ENCODE measurements at places on chromosomes 7 and 10.

DNA sequence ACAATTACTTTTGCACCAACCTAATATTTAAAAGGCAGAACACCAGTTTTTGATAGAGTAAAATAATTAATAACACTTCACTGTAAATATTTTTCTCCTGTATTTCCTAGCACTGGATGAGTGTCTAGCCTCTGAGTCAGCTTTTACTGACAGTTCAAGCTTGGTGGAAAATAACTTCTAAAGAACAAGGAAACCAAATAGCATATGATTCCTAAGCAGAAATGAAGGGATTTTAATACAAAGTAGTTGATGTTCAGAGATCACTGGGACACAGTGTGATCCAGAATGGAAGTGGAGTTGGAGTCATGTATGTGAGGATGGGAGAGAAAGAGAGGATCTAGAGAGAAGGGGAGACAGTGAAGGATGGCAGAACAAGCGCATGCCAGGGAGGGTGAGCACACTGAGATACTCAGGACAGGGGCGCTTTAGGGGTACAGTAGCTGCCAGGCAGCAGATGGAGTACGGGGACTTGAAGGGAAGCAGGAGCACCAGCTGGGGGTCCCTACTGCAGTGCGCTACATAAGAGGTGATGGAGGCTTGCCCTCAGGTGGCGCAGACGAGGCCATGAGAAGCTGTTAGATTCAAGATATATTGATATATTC lies 117.9 kb upstream of the KLF6 start:
- DNase-seq, result no peak

DNA sequence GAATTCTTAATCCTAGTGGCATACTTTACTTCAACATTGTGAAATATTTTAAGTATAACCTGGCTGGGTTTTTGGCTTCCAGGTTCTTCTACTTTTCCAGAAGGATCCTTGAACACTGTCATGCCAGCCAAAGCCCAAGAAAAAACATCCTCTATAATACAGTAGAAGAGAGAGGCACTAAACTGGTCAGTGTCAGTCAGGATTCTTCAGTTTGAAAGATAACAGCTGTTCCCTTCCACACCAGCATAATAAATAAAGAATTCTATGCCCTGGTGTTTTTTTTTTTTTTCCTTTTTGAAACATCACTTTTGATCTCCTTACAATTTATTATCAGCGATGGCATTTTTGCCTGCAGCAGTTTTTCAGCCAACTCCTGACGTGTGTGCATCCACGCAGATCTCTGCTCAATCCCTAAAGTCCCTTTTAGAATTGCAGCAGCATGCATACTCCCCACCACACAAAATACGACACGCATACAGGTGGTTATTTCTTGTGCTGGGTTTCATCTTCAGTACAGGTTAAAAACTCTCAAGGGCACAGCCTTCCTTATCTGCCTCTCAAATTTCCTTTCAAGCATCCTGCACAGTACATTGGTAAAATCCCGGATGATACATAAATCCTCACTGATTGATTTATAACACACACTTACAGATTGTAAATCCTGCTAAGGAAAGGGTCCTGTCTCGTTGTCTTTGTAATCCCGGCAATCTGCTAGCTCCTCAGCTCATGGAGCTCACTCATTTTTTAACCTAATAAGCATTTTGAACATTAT lies 100.2 kb downstream of the TPK1 start:
- DNase-seq, result no peak

GRCh38 chr7:26372249-26372648 lies 80.6 kb downstream of the SNX10 start:
- DNase-seq, result no peak

DNA sequence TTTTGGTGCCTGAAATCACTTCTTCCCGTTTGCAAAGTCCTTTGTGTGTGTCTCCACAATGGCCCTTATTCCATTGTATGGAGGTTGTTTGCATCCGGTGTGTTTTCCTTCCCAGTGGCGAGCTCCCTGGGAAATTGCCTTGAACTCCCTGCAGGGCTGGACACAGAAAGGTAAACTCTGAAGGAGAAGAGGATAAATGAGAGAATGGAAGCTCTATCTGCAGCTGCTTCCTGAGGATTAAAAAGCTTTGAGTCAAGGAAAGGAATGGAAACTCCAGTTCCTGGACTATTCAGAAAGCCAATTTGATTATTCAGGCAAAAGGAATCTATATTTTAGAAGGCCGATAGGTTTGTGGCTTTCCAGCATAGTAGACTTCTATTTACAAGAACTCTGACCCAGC lies 4.4 kb upstream of the GRK5 start:
- DNase-seq, result no peak

GRCh38 chr7:16846601-16847165 lies 35.1 kb downstream of the AGR3 start:
- no peak for DNase-seq

GRCh38 chr10:122630526-122630925 lies 69.1 kb downstream of the C10orf120 start:
- DNase-seq, result no peak

GRCh38 chr7:137985253-137985896 lies 16.5 kb downstream of the CREB3L2 start:
- no peak for DNase-seq

DNA sequence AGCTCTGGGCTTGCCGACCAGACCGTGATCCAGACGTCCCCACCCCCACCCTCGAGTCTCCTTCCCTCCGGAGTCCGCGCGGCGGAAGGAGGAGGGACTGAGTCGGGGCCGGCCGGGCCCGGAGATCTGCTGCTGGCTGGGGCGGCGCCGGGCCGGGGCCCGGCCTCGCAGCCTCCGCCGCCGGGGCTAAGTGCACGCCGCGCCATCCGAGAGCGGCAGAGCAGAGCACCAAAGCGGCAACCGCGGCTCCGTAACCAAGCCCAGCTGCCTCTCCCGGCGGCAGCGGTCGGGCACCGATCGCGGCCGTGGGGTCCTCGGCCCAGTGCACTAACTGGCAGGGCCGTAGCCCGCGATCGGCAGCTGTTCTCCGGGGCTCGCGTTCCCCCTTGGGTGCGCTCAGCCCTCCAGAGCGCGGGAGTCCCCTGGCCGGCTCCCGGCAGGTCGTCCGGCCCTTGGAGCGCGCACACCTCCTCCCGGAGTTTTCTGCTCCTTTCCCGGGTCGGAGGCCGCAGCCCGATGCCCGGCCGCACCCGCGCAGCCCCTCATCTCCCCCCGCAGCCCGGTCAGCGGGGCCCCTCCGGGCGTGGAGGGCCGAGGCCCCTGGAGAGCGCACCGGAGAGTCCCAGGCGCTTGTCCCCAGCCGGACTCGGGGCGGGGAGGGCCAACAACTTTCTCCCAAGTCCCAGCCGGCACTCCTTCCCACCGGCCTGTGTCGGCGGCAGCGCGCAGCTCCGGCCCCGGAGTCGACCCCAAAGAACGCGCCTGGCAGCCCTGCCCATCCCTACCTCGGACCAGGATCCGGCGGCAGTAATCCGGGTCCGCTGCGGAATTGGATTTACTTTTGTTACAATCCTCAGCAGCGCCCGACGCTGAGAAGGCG lies 799 bp downstream of the VAX1 start:
- no peak for DNase-seq

- DNase-seq, result no peak
Measured at GRCh38 chr7:155530601-155531000, 15.8 kb downstream of the CNPY1 start.

- DNase-seq, result no peak
Measured at GRCh38 chr10:95312257-95312656, 21.5 kb upstream of the PDLIM1 start.

- no peak for DNase-seq
Measured at GRCh38 chr7:43766564-43766963, 8.1 kb downstream of the BLVRA start.

GRCh38 chr10:21517134-21518031 lies 8.1 kb downstream of the SKIDA1 start:
- DNase-seq, result peak; percentile 60

DNA sequence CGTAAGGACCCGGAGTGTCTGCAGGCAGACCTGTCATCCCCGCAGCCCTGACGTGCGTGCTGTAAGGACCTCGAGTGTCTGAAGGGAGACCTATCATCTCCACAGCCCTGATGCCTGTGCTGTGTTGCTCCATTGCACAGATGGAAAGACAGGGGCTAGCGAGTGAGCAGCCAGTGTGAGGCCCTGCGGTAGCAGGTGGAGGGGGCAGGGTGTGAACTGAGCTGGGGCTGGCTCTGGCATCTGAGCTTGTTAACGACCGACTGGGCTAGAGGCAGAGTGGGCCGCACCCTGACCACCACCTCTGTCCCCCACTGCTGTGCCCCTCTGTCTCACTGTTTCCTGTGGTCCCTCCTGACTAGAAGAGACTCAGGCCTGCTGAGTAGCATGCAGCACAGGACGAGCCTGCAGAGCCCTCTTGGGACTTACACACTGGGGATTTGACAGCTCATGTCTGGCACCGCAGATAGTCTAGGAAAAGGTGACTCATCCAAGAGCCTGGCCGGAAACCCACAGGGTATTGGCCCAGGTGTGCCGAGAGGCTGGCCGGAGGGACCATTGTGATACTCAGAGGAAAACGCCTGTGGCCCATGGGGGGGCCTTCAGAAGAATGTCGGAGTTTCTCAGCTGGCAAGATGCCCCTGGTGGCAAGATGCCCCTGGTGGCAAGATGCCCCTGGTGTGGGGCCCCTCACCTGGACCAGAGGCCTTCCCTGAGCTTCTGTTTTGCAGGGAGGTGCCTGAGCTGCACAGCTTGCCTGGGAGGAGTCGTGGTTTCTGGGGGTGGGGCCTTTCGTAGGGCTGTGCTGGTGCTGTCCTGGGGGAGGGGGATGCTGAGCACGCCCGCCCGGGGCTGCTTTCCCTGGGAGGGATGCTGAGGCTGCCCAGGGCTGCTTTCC lies 34.3 kb downstream of the INPP5A start:
- DNase-seq, result no peak

- peak; percentile 92 for DNase-seq
Measured at GRCh38 chr7:39623047-39623731, at the start of gene RALA. Gene RALA (plus strand): TSS chr7:39623572. CDS start chr7:39686668, 63,096 bp downstream.

DNA sequence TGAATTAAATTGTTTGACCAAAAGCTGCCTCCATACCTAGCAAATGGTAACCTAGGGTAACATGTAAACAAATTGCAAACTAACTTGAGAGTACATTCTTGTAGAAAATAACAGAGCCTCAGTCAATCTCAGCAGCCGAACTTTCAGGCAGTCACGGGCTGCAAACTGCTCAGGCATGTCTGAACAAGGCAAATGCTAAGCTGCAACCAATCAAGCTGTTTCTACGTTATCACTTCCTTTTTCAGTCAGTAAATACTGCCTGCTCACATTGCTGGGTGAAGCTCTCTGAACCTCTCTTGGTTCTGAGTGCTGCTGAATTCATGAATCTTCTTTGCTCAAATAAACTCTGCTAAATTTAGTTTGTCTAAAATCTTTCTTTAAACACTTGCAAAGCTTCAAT lies 1212.4 kb downstream of the SORCS1 start:
- DNase-seq, result no peak

GRCh38 chr7:13687500-13687899 lies 302.0 kb downstream of the ETV1 start:
- no peak for DNase-seq
